Endodermal cell (in vitro differentiated cells): ENCODE measurements at places on chromosomes 1 and 21.

- no peak for DNase-seq
Observed at GRCh38 chr1:38241594-38242334, 195.2 kb upstream of the POU3F1 start.

DNA sequence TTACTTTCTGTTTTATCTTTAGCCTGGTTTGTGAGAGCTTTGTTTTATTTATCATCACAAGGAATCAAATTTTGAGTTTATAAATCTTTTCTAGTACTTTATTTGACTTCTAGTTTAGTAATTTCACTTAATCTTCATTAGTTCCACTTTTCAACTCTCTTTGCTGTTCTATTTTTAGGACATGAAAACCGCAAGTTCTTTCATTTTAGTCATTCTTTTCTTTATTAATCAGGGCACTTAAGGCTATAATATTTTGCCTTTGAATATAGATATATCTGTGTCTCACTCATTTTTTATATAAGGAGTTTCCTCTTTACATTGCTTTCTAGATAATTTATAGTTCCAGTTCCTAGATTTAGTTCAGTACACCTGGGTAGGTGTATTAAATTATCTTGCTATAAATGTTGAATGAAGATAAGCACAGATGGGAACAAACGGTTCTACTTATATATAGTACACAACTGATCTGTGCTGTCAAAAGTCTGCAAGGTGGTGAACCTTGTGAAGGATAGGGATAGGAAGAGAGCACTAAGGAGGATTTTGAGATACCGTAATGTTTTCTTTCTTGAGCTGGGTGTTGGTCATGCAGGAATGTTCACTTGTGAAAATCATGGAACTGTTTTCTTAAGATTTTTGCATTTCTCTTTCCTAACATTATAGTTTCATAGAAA is 402.3 kb downstream of the RYR2 start:
- no peak for DNase-seq

- no peak for DNase-seq
Observed at GRCh38 chr1:214425101-214425500, 126.3 kb downstream of the PTPN14 start.

DNA sequence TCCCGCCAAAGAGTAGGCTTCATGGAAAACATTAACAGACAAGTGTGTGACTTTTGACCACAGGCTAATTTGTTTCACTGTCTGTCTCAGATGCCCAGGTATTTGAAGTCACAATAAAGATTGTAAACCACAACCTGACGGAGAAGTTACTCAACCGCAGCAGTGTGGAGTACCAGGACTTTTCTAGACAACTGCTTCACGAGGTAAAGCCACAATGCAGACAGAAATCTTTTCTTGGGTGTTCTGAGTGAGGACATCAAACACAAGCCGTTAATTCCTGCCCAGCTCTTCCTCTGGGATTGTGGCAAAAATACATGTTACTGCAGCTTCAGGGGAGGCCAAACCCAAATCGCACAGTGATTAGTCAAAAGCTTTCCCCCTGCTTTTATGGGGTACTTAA is 31.0 kb downstream of the UMODL1 start:
- no peak for DNase-seq

DNA sequence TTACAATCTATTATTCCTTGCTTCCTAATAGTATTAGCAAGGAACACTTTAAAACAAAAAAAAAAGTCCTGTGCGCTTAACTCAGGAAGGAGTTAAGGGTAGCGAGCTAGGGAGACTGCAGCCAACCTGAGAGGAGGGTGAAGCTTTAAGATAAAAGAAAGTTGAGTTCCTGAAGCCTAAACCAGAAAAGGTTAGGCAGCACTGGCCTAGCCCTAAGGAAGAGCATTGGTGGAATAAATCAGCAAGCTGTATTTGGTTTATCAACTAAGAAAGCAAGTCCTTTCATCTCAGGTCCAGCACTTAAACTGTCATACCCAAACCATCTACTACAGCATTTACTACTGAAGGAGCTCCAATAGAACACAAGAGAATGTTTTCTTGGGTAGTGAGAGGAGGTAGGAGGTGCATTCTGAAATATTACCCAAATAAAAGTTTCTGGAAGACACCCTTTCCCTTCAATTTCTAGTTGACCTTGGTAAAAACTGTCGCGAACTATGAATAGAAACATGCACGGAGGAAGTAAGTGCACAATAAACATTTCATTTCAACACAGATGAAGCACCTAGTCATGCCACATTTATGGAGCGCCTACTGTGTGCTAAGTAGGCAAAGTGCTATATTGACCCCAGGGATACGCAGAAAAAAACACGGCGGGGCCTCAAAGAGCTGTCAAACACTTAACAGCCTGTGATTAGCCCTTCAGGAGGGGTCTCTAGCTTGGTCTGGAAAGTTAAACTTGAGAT is 1.3 kb downstream of the GLRX2 start:
- DNase-seq, result no peak

DNA sequence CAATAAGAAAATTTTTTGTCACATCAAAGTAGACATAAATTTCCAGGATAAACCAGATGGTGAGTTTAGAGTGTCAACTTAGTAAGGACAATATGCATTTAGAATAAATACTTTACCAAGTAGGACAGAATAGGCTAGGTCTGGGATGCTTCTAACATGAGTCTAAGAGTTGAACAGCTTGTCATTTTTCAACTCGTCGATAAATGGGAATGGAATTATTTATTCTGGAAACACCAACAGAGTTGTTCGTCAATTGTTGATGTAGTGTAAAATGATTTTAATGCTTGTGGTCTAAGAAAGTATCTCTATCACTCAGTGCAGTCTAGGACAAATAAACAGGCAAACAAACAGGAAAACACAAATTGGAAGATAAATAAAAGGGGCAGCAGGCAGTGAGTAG is 358.4 kb upstream of the ST6GALNAC5 start:
- no peak for DNase-seq

DNA sequence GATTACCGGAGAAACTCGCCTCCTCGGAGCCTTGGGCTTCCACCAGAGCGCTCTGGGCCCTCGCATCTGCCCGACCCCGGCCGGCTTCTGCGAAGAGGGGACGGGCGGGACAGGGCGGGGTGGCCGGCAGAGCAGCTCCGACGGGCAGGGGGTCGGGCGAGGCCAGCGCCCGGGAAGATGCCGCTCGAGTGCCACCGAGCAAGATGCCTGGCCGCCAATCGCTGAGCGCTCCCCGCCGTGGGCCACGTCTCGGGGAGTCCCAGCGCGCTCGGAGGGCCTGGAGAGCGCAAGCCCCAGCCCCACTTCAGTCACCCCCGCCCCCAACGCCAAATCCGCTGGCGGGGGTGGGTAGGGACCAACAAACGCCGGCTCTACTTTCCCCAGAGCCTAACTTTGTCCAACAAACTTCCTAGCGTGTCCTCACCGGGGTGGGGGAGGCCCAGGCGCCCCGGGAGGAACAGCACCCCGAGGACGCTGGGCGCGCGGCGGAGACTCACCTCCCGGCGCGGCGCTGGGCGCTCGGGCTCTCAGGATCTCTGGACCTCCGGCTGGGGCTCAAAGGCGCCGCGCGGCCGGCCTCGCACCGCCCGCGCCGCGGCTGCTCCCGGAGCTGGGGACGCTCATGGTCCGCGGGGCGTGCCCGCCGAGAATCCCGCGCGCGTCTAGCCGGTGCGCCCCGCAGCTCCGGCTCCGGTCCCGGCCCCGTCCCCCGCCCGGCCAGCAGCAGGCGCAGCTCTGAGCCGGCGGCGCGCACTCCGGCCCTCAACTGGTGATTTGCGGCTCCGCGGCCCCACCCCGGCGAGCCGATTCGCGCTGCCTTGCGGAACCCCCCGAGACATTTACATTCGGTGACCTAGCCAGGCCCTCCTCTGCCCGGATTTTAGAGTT is at the start of gene BCAR3:
Gene BCAR3 (minus strand): TSS at position 737 of the 888 bp plus-strand sequence. CDS start 6,907 bp downstream, outside the sequence.
- peak; percentile 93 for DNase-seq

DNA sequence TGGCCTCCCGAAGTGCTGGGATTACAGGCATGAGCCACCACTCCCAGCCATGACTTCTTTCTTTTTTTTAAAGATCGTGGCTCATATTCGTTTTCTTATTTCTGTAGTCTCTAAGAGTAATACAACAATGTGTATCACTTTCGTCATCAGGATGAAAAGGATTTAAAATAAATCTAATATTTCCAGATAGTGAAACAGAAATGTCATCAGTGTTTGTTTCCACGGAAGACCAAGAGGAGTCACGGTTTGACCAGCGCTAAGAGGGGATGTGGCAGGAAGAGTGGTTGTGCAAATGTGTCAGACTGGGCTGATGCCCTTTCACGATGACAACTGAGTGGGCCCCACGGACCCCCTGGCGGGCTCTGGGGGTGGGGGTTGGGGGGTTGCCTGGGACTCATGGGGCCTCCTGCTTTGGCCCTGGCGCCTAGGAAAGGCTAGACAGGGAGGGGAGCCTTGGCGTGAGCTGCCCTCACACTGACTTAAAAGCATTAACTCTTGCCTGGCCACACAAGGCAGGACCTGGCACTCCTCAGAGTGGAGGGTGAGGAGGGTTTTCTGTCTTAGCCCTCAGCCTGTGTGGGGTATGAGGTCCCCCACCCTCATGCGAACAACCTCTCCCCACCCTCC is 8.4 kb downstream of the SOX13 start:
- DNase-seq, result peak; percentile 72

- DNase-seq, result no peak
Observed at GRCh38 chr21:26788790-26789189, 56.4 kb downstream of the ADAMTS1 start.

DNA sequence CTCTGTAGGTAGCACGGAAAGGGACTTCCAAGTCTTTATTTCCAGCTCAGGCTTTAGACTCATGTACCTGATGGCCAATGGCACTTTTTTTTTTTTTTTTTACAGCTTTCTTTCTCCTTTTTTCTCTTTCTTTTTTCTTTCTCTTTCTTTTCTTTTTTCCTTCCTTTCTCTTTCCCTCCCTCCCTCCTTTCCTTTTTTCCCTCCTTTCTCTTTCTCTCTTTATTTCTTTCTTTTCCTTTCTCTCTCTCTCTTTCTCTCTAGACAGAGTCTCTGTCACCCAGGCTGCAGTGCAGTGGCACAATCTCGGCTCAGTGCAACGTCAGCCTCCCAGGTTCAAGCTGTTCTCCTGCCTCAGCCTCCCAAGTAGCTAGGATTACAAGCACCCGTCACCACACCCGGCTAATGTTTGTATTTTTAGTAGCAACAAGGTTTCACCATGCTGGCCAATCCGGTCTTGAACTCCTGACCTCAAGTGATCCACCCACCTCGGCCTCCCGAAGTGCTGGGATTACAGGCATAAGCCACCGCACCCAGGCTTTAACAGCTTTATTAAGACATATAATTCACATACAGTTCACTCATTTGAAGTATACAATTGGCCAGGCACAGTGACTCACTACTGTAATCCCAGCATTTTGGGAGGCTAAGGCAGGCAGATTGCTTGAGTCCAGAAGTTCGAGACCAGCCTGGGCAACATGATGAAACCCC is 5.1 kb upstream of the DCAF8 start:
- DNase-seq, result no peak

DNA sequence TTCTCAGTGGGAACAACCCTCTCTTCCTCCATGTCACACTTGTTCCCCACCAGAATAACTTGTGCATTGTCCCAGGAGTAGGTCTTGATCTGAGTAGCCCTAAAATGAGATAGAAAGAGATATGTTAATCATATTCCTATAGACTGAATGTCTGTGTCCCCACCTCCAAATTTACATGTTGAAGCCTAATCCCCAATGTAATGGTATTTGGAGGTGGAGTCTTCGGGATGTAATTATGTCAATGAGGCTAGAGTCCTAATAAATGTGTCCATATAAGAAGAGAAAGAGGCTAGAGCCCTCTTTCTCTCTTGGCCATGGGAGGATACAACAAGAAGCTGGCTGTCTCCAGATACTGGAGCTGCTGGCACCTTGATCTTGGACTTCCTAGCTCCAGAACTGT is 54.8 kb upstream of the NRDC start:
- DNase-seq, result no peak

DNA sequence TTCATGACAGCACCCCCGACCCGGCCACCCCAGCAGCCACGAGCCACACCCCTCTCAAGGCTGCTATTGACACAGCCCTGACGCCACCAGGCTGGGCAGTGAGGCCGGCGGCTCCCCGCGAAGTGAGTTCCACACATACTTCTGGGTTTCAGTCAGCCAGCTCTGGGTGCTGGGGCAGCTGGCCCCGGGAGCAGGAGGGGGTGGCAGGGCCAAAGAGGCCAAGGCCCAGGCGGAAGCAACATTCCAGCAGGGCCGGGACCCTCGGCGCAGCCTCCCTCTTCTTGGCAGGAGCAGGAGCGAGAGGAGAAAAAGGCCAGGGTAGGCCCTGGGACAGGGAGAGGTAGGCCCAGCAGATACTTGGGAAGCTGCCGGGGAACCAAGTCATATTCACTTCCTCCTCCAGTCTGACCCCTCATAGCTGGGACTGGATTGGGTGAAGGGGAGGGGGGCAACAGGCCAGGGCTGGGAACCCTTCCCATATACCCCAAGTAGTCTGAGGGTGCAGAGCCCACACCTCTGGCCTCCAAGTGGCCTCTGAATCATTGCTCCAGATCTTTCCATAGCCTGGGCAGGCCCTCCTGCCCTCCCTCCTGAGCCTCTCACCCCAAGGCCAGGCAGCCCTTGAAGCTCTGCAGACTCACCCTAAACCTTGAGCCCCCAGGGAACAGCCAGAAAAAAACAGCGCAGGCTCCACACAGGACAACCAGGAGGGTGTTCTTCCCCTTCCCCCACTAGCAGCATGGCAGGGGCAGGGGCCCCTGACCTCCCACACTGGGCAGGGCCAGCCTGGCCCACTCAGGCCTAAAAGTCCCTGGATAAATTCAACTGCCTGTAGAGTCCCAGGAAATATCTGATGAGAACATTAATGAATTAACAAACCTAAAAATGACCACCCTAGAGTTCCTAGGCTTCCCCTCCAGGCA is 5.7 kb downstream of the HSPG2 start:
- peak; percentile 74 for DNase-seq

DNA sequence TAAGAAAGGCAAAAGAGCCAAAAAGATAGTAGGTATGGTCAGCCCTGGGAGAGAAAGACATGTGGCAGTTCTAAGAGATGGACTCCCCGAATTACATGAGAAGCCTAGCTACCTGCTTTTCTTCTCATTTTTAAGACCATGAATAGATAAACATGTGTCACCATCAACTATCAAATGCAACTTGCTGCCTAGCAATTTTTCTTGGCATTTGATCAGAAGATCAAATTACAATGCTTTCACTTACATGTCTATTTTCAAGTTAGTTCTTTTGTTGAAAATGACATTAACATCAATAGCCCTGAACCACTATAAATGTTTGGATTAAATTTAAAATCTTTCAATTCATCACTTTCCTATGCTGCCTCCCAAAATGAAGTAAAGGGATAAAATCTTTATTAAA is 212.3 kb downstream of the HHIPL2 start:
- no peak for DNase-seq
